ENCODE measurements at places on chromosomes 1 and 21.

- DNase-seq: no peak
These were observed 117.0 kb downstream of the ZC3H11B start for GRCh38 chr1:219495737-219496408.

GRCh38 chr1:214547747-214548146, 3.7 kb downstream of the PTPN14 start:
- DNase-seq: no peak

DNA sequence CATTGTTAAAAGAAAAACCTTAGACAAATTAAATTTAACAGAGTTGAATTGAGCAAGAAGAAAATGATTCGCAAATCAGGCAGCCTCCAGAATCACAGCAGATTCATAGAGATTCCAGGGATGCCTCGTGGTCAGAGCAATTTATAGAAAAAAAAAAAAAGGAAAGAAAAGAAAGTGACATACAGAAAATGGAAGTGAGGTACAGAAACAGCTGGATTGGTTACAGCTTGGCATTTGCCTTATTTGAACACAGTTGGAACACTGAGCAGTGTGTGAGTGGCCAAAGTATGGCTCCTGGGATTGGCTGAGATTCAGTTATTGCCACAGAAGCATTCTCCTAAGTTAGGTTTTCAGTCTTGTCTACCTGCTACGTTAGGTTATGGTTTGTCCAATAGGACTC, 9.1 kb upstream of the C21orf91 start:
- DNase-seq: no peak

GRCh38 chr1:15344800-15345704, 64.6 kb upstream of the EFHD2 start:
- DNase-seq: no peak

DNA sequence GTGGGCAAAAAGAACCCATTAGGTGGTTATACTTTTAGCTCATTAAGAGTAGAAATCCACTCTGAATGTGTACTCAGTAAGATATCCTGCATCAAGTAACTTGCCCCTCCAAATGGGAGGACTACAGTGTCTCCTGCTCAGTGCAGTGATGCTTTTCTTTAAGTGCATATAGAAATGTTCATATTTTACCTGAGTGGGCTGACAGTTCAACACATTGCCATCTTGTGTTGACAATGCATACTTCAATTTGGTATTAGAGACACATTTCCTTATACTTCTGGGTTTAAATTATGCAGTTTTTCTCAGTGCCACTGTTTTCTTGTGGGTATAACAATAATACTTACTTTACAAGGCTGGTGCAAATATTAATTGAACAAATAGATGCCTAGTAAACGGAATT, 318.6 kb upstream of the TMPRSS15 start:
- no peak for DNase-seq

DNA sequence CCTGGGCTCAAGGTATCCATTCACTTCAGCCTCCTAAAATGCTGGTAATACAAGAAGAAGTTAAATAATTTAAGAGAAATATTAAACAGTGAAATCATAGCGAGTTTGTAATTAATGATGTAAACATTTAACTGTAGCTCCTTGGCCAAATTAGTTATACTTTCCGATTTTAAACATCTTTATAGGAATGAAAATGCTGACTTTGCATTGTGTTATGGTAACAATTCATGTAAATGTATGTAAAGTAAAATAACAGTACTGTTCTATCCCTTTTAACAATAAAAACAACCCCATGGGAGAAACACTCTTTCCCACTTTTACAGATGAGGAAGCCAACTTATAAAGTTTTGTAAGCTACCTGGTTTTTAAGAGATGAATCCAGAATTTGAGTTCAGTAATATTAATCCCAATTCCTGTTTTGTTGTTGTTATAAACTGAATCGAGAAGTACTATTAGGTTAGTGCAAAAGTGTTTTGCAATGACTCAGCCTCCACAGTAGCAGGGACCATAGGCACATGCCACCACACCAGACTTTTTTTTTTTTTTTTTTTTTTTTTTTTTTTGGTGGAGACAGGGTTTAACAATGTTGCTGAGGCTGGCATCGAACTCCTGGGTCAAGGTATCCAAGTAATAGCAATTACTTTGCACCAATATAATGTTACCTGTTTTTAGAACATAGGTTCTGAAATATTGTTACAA, 1360.4 kb downstream of the BRINP3 start:
- DNase-seq: no peak

DNA sequence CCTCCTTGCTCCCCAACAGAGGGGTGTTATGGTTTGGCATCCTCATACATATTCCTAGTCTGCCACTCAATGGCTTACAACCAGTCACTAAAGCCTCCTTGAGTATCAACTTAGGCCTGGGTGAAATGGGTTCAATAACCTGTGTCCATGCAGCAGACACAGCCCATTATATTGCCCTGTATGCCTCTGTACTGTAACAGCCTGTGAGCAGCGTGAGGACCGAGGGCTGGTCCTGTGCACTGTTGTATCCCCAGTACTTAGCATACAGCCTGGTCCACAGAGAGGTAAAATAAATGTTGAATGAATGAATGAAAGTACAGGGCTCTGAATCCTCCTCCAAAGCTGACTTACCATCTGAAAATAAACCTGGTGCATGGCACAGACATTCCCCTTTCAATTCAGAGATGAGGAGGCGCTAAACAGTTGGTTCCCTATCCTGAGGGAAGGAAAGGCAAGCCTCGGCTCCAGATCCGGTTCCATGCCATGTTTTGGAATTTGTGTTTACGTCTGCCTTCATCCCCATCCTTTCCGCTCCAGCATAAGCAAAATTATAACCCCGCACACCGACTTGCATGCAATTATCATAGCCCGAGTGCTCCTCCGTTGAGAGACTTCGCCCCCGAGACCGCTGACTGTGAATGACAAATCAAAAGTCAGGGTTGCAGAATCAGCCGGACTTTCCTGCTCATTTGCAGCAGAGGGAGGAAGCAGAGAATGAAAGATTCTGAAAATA, 45.0 kb upstream of the DNAJC6 start:
- peak; percentile 88 for DNase-seq

Measured in retina (tissue), 1 donor.